Effector memory CD4-positive, alpha-beta T cell (primary cell): ENCODE measurements at places on chromosomes 2 and 18.

- no peak for DNase-seq
Measured at GRCh38 chr2:179857236-179857635, 4.2 kb downstream of the ZNF385B start.

DNA sequence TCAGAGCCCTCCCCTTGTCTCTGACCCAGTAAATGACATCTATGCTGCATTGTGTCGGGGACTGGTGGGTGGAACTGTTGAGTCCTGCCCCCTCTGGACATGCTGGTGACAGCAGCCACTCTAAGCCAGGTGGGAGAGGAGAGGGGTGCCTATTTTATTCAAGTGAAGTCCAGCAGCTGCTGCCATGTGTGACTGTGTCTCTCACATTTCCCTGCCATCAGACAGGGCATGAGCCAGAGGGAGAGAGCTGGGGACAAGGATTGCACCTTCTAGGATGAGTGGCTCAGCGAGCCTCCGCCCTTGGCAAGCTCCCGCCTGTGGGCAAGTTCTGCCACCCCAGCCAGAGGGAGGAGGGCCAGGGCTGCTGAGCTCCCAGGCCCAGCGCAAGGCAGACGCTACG is 13.7 kb downstream of the NGEF start:
- no peak for DNase-seq

- DNase-seq, result no peak
Measured at GRCh38 chr2:68384485-68385107, 19.5 kb downstream of the PLEK start.

- no peak for DNase-seq
Measured at GRCh38 chr2:134178138-134178877, 75.6 kb upstream of the MGAT5 start.

DNA sequence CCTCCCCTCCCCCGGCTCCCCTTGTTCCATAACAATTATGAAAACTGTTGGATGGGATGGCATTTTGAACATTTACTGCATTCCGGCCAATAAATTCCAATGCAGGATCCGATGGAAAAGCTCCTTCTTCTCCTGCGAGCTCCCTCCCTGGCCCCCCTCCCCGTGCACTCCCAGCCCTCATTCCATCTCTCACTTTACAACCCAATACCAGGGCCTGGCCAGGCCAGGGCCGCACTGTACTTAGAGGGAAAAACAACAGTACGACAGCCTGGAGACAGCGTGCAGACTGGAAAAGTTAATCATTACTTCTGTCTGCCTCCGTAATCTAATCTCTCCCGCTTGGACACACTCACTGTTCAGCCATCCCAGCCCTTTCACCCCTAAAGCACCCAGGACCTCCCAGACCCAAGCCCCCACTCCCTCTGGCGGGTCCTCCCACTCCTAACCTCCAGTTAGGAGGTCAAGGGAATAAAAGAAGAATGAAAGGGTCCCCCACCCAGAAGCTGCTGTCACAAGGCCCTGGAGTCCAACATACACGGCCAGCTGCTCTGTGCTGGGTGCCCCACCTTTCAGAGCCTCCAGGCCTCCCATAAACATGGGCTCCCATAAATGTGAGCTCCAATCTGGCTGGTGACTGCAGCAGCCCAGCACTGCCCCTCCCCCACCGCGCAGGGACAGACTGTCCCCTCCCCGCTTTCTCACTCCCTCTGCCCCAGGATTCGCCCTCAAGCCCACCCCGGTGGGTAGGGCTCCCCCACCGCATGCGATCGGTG is 20.6 kb downstream of the SMAD7 start:
- no peak for DNase-seq

GRCh38 chr18:23716516-23716915 is 27.3 kb downstream of the LAMA3 start:
- no peak for DNase-seq

DNA sequence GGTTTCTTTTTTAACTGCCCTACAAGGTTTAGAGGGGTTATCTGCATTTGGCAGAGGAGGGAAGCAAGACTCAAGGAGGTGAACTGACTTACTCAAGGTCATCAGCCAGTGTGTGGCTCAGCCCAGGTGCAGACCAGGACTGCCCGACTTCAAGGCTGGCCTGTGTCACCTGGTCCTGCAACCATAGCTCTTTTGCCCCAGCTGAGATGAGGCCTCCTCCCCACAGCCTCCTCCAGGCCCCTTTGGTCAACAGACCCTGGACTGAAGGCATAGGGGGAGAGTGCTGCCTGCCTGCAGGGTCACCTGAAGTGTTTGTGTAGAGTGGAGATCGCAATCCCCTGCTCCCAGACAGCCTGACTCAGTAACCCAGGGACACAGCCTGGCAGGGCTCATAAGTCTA is 168.5 kb upstream of the GLI2 start:
- no peak for DNase-seq

- DNase-seq, result no peak
Measured at GRCh38 chr2:19559596-19560240, 201.3 kb upstream of the OSR1 start.

DNA sequence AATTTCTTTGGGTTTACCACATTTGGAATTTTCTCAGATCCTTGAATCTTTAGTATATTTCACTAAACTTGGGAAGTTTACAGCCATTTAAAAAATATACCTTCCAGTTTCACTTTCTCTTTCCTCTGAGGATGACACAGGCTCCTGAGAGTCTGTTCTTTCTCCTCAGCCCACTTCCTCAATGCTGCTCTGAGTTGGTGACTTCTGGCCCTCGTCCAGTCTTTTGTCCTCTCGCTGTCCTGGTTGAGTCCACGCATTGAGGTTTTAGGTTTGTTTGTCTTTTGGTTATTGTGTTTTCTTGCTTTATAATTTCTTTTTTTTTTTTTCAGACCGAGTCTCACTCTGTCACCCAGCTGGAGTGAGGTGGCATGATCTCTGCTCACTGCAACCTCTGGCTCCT is 40.7 kb upstream of the GALR1 start:
- DNase-seq, result peak; percentile 14

DNA sequence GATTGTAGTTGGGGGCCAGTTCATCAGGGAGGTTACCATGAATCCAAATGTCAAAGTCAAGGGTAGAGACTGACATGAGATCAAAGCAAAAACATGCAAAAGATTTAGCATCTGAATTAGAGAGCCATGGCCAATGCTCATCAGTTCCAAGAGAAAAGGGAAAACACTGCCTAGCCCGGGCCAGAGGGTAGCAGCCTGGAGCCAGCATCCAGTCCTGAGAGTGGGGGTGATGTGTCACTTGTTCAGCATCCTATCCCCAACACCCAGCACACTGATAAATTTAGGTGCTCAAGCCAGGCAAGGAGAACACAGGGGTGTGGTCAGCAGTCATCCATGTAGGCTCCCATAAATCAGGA is 76.9 kb upstream of the PPP1CB start:
- DNase-seq, result no peak

GRCh38 chr2:88658881-88659537 is 31.7 kb upstream of the EIF2AK3 start:
- no peak for DNase-seq

- no peak for DNase-seq
Measured at GRCh38 chr2:39718483-39718882, 52.8 kb downstream of the TMEM178A start.

DNA sequence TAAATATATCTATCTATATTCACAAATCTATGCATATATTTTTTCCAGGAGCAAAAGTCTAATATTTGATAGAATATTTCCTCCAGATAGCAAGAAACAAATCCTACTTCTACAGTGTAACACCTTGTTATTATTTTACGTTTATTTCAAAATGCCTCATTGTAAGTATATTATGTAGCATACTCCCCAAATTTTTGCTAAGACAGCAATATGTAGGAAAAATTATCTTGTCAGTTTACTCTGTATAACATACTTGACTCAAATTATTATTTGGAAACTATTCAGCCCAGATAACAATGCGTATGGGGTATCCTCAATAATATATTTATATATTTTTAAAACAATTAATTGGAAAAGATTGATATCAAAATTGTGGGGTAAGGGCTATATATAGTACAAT is 313.2 kb downstream of the NR4A2 start:
- DNase-seq, result no peak

DNA sequence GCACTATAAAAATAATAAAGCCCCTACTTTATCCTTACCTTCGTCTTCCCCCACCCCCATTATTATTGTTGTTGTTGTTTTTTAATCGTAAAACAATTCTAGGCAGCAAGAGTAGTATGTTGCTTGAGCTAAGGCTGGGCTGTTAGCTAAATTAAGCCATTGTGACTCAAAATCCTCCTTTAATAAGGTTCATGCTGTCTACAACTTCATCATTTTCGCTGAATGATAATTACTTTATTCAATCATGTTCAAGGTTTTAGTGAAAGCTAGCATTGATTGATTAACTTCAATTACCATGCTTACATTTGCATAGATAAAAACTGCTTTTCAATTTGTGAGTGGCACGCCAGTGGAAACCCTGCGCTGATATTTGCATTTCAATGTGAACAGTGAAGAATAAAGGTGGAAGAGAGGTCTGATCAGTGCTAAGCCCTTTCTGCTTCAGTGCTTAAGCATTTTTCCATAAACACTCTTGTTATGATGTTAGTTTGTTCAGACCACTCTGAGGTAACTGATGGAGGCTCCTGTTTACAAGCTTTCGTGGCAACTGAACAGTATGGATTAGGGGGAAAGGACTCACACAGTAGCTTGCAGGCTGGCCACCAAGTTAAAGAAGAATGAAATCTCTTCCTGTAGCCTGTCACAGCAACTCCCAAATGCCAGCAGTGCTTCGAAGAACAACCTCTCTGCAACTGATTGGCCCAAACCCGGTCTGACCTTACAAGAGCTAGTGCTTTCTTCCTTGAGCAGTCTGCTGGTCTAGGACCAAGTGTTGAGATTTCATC is 156.8 kb downstream of the GPD2 start:
- no peak for DNase-seq

- DNase-seq, result no peak
Measured at GRCh38 chr2:26298638-26299393, 47.1 kb upstream of the SELENOI start.

DNA sequence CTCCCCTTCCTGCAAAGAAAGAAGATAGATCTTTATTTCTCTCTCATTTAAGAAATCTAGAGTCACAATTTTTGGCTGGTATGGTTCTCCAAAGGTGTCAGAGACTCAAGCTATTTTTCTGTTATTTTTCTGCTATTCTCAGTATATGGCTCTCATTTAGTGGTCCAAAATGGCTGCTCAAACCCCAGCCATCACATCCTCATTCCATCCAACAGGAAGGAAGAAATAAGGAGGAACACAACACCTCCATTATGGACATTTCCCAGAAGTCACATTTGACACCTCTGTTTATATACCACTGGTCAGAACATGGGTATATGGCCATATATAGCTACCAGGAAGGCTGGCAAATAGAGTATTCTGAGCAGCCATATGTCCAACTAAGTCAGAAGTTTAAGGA is 7.4 kb upstream of the DDX1 start:
- no peak for DNase-seq

GRCh38 chr2:191263050-191263449 is 17.8 kb downstream of the MYO1B start:
- no peak for DNase-seq

DNA sequence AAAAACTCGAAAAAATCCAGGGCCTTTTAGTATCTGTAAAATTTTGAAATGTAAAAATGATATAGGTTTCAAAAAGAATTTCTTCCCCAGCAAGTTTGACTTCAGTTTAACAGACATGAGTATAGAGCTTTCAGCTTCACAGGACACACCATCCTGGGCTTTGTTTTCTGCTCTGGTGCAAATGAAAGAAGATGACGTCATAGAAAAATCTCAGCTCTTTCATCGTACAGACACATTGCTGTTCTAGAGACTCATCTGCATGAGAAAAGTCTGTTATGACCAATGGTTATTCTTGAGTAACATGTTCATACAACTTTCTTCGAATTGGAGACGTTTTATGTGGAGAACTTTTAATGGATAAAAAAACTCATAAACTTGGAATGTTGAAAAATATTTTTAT is 111.7 kb upstream of the DYNAP start:
- DNase-seq, result no peak

- no peak for DNase-seq
Measured at GRCh38 chr18:61749031-61749430, 143.8 kb downstream of the RNF152 start.

DNA sequence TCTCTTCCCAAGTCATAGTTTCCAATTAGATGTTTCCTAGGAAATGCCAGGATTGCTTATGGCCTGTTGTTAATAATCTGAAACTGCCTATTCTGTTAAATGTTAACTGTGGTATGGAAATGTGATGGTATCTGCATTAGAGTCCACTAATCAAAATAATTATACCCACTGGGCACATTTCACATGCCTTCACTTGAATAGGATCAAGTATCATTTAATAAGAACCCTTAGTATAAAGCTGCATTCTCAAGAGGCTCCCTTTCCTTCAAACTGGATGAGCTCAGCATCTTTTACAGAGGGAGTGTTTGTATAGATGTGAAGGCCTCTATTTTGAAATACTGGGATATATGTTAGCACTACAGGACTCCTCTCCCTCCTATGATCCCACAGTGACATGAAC is 477.2 kb upstream of the VRK2 start:
- no peak for DNase-seq

DNA sequence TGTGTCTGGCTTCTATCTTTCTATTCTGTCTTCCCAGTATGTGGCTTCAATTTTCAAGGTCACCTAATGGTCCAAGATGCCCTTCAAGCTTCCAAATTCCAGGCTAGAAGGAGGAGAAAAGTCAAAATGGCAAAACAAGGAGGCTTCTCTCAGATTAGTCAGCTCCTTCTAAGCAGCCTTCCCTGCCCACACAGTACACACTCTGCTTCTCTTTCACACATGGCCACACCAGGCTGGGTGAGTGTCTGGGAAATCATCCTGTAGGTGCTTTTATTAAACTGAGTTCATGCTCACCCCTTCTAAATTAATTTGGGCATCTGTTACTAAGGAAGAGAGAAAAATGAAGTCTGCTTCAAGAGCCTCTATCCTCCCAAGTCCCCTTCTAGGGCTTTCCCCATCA is 277.2 kb upstream of the MGAT5 start:
- no peak for DNase-seq

DNA sequence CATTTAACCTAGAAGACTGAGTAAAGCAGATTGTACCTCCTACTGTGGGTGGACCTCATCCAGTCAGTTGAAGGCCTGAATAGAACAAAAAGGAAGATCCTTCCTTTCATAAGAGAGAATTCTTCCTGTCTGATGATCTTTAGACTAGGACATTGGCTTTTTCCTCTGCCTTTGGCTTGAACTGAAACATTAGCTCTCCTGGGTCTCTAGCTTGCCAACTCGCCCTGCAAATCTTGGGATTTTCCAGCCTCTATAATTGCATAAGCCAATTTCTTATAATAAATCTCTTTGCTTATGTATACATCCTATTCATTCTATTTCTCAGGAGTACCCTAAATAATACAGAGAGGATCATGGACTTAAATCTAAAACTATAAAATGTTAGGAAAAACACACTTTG is 6.2 kb upstream of the KDSR start:
- no peak for DNase-seq

- no peak for DNase-seq
Measured at GRCh38 chr2:226979004-226979403, 143.2 kb downstream of the RHBDD1 start.

- DNase-seq, result no peak
Measured at GRCh38 chr18:58443671-58444070, 185.2 kb downstream of the ALPK2 start.

DNA sequence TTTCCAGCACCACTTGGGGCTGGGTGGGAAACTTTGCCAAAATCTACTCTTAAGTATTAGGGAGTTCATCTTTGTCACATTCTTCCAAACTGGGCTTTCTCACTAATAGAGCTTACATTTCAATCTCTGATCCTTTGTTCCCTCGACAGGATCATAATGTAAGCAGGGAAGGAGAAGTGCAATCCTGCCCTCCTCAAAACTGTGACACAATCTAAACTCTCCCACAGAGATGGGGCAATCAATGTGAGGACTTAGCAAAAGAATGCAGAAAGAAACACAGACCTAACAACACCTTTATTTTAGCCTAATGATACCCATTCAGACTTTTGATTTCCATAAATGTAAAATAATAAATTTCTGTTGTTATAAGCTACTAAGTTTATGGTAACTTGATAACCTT is 40.8 kb downstream of the DSEL start:
- no peak for DNase-seq
